ENCODE measurements at places on chromosomes 6 and 20.

DNA sequence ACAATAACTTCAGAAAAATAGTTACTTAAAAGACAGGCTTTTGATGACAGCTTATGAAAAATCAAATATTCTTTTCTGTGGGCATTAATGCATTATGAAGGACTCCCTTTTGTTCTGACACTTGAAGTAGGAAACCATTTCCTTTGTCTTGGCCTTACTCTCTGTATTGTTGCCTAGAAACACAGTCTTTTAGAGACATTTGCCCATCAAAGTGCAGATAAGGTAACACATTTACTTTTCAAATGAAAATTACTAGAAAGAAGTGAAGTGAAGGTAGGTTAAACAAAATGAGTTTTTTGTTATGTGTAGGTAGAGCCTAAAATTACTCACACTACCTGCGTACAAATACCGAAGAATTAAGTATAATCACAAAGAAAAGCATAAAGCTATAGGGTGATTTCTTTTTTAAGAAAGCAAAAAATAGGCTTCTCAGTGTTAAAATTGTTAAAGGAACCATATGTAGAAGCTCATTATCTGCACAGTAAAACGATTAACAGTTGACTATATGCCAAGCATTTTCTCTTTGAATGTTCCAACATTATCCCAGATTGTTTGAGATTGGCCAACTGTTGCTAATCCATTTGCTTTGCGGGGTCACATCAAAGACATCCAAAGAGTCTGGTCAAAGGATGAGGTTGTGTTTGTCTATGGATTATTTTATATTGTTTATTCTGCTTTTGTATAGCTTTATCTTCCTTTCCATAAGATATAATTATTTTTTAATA is 542.0 kb upstream of the RNF217 start:
- no peak for DNase-seq

GRCh38 chr6:116278854-116279231 is 887 bp downstream of the TSPYL1 start:
- DNase-seq, result peak; percentile 32

DNA sequence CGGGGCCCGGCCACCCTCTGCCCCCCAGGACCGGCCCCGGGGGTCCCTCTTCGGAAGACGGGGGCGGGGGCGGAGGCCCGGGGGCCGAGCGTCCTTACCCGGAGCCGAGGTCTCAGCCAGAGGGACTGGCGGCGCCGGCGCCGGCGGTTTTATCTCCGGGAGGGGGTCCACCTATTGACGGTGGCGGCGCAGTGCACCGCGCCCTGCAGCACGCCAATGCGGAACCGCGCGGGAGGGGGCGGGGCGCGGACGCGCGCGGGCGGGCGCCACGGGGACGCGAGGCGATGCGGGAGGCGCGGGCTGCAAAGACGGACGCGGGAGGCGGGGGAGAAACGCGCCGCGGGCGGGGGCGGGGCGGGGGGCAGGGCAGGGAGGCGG is at the start of gene EEF1A2:
EEF1A2 (minus strand) TSS at position 124 of the 378 bp plus-strand sequence. CDS start 1,320 bp downstream, outside the sequence.
- peak; percentile 29 for DNase-seq

DNA sequence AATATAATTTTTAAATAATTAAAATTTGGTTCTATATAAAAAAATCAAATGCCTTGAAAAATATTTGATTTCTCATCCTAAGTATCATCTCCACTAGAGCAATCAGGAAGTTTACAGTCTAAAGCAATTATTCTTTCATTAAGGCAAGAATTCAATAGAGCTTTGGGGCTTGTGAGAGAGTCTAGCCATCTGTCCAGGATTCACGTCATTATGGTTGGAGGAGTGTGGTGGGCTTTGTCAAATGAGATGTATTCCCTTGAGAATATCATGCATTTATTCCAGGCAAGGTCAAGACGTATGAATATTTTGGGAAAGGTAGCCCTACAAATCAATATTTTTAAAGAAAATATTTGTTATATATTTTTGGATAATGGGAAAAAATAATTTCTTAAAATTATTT is 132.4 kb downstream of the ELOVL4 start:
- no peak for DNase-seq

DNA sequence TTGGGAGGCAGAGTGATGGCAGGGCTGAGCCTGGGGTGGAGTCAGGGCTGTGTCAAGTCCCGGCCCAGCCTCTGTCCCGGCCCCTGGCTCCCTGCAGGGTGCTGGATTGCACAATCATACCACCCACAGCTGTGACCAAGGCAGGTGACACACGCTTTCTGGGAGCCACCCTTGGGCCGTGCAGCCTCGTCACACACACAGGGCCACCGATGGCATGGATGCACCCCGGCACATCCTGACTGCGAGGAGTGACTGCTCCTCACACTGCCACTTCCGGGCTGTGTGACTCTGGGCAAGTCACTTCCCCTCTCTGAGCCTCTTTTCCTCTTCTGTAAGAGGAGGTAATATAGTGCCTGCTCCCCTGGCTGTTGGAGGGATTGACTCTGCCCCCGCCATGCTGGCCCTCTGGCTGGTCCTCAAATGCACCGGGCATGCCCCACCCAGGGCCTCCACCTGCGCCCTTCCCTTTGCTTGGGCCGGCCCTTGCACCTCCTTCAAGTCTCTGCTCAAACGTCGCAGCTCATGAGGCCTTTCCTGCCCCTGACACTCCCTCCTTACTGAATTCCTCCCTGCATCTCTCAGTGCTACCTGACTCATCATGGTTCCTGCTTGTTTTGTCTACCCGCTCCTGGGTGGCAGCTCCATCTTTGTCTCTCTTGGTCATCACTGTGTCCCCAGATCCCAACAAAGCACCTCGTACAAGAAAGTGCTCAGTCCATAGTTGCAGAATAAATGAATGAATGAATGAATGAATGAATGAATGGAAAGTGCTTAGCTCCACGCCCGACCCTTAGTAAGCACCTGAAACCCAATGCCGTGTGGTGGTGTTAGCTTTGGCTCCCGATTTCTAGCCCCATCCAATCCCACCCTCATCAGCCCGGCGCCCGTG is 93.5 kb downstream of the CEBPB start:
- no peak for DNase-seq

DNA sequence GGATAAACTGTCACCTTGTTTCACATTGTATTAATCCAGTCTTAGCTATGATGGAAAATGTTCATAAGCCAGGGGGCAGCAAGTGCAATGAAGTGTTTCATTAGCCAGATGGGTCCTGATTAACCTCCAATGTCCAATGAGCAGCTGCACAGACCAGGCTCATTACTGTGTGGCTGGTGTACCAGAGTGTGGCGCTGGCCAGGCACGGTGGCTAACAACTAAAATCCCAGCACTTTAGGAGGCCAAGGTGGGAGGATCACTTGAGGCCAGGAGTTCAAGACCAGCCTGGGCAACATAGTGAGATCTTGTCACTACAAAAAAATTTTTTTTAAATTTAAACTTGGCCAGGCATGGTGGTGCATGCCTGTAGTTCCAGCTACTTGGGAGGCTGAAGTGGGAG is 201.7 kb upstream of the FOXQ1 start:
- no peak for DNase-seq

GRCh38 chr6:112253498-112253840 is 898 bp downstream of the LAMA4 start:
- no peak for DNase-seq

- no peak for DNase-seq
Measured at GRCh38 chr6:41315943-41316620, 19.3 kb upstream of the NCR2 start.

Measured in activated naive CD8-positive, alpha-beta T cell treated with anti-CD3 and anti-CD28 coated beads for 36 hours (primary cell).